ENCODE measurements at places on chromosomes 7 and 10.

DNA sequence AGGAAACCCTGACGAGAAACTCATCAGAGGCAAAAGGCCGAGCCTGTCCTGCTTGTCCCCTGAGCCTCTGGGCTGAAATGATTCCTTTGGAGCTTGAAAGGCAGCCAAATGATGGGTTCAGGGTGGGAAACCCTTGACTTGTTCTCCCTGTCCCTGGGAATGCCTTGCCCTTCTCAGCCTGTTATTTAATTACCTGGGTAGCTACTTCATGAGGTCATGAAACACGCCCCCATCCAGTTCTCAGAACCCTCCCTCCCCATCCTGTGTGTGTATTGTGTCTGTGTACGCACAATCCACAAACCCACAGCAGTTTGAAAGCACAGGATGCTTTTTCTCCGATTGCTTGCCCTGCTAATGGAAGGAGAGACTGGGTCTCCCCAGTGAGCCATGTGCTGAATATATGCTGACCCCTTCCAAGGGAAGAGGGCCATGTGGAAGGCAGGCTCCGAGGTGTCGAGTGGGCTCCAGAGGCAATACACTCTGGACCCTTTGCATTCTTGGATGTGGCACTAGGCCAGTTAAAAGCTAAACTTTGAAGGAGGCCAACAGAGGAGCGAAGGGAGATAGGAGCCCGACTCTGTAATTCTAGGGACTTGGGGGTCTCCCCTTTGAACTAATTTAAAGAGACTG is 10.6 kb downstream of the DUSP5 start:
- DNase-seq: no peak

GRCh38 chr10:97612386-97612785 is 20.9 kb downstream of the MORN4 start:
- peak; percentile 36 for DNase-seq

DNA sequence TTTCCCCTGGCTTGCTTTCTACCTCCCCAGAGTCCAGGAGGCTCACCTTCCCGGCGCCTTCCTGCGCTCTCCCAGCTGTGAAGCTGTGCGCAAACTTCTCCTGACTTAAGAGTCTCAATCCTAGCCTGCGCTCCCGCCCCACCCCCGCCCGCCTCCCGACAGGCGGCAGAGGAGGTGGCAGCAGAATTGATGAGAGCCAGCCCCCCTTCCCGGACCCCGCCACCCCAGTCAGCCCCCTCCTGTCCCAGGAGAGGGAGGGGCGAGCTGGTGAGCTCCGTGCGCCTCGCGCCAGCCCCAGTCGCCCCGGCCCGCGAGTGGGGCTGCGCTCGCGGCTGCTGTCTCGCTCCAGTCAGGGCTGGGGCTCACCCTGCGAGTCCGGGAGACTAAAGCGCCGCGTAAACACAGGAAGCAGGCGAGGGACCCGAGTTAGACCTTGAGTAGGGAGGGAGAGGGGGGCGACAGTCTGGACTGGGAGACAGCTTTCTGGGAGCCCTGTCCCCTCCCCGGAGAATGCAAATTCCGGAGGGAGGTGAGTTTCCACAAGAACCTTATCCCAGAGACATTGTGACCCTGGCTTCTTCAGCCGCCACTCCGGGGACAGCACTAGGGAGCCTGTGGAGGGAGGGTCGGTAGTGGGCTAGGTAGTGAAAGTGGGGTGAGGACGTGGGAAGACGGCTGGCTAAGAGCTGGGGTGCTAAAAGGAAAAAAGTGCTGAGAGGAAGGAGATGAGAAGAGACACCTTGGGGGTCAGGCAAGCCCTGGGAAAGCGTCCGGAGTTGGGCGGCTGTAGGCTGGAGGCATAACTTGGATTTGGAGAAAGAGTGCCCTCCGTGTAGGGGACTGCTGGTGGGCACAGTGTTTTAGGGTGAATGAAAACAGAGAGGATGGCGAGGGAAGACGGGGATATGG is at the start of gene CALCR:
Gene CALCR (minus strand): TSS at position 79 of the 909 bp plus-strand sequence. CDS start 87,743 bp downstream, outside the sequence.
- no peak for DNase-seq

GRCh38 chr7:137870684-137871083 is 23.9 kb upstream of the DGKI start:
- no peak for DNase-seq

DNA sequence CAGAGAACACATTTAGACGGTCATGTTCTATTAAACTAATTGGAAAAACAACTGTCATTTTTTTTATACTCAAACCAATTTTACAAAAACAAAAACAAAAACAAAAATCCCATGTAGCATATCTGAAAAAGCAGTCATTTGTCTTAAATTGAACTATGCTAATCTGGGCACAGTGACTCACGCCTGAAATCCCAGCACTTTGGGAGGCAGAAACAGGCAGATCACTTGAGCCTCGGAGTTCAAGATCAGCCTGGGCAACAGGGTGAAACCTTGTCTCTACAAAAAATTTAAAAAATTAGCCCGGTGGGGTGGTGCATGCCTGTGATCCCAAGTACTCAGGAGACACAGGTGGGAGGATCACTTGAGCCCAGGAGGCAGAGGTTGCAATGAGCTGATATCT is 253.4 kb downstream of the DOCK4 start:
- DNase-seq: no peak

DNA sequence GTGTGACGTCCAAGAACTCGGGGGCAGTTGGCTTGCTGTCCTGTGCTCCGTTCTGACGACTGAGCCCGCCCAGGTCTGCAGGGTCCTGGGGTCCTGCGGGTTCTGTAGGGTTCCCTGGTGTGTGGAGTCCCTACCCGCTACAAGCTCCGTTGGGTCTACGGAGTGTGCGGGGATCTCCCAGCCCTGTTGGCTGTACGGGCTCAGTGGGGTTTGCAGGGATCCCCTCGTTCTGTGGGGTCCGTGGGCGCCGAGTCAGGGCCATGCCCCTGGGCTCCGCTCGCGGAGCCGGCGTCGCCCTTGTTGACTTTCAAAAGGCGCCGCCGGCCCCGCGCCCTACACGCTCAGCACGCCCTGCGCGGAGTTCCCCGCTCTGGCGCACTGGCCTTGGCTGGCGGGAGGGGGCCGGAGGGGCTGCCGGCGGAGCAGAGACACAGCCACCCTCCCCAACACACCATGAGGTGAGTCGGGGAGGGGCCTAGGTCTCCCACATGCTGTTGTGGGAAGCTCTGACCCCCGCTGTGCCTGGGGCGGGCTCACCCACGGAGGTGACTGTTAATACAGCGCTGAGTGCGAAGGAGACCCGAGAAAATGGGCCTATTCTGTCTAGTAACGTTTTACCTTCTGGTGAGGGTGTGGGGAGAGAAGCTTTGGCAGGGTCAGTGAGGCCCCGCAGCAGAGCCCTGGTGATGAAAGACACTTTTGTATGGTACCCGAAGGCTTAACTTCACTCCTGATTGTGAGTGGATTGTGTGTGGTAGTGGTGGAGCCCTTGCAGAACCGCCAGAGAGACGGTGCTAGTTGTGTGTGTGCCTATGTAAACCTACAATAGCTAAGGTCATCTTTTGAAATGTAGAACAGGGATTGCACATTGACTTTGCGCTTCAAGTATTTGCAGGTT is 8.1 kb downstream of the TASOR2 start:
- DNase-seq: no peak

DNA sequence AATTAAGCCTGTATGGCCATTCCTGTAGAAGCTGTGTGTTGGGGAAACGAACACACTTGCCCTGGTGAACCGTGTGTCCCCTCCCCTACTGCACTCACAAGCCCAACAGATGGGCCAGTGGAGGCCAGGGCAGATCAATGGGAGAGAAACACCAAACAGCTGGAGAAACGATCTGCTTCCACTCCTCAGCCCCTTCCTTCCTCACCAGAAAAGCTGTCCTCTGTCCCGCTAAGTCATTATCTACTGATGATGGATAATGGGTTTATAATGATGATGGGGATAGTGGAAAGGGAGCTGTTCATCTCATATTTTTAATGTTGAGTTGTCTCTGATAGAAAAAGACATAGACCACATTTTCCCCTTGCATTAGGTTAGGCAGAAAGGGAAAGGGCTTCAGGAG is 99.7 kb downstream of the ELMO1 start:
- no peak for DNase-seq

GRCh38 chr7:8480527-8480926 is 47.1 kb downstream of the NXPH1 start:
- no peak for DNase-seq

DNA sequence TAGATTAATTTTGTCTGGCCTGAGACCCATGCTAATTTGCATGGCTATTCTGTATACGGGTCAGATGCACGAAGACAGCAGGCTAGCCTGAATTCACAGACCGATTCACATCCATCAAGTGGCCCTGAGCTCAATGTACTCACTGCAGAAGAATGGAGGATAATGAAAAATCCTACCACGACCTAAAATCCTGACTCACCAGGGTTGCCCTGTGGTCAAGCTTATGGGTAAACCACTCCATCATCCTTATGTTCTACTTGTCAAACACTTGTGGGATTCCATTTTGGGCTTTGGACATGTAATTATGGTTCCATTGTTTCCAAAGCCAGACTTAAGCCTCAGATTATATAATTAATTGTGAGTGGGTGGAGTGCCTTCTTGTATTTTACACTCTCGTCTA is 110.4 kb upstream of the ZNF438 start:
- DNase-seq: no peak

DNA sequence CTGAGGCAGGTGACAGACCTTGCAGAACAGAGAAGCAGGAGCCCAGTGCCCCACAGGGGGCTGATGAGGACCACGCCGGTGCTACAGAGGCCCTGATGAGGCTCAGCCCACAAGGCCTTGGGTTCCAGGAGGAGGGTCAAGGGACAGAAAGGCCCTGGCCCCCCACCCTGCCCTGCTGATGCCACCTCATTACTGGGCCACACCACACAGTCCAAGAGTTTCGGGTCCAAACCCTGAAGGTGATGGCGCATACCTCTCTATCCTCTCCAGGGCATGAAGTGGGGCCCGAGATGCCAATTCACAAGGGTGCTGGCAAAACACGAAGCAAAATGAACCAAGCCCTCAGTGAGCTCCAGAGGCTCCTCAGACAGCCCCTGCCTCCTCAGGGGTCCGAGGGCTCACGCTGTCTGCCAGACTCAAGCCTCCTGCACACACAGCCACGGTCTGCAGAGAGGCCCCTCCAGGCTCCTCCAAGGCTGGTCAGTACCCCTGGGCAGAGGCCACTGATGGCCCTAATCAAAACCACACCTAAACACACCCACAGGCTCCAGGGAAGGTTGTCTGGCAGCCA is 32.3 kb downstream of the RASGEF1A start:
- no peak for DNase-seq

DNA sequence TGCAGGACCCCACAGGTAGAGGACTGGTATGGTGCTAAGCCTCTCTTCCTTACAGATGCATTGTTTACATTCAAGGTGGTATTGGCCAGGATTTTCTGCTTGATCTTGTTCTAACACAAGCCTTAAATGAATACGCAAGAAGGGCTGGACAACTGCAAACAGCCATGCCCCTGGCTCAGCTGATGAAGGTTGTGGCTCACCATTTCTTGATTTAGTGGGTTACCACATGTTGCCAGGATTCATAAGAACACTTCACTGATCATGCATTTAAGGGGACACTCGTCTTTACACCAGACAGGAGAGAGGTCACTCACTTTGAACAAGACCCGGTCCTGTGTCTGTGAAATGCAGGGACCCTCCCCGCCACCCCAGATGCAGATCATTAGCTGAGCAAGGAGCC is 82.2 kb downstream of the CHN2 start:
- no peak for DNase-seq

GRCh38 chr7:152597507-152597906 is 78.4 kb downstream of the XRCC2 start:
- DNase-seq: no peak

DNA sequence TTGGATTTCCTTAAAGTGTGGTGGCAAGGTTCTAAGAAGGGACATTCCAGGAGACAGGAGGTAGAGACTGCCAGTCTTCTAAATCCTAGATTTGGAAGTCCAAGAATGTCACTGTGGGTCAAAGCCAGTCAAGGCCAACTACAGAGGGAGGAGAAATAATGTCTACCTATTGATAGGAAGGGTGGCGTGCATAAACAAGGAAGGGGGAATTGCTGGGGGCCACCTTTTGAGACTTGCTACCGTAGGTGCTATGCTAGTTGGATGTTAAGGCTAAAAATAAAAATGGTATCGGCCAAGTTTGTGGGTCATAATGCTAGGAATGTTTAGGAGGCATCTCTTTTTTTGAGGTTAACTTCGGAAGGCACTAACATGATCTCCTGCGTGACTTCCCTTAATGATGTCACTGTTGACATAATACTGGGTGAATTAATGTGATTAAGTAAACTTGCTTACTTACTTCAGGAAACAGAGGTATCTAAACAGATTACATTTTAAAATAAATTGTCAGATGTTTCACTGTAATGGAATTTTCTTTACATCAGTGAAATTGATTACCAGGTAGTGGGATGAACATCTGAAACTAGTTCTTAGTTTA is 4.8 kb downstream of the BTRC start:
- DNase-seq: no peak

- no peak for DNase-seq
These were observed 64.3 kb upstream of the AGK start for GRCh38 chr7:141486959-141487358.

- peak; percentile 7 for DNase-seq
These were observed 45.1 kb downstream of the CHN2 start for GRCh38 chr7:29239638-29240037.

DNA sequence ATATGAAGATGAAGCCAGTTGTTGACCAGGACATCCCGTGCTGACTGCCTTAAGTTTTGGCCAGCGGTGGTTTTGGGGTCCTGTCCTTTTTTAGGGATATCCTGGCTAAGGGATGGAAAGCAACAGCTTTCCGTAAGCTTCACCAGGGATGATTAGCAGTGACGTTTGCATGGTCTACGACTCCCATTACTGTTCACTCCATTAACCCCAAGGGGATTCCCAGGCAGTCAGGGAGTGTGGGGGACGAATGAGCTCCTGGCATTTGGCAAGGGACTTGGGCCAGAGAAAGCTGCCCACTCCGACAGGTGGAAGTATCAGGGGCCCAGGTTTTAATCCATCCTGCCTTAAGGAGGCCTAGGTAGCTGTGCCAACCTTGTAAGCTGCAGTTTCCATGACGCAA is 66.8 kb downstream of the ITGB1 start:
- DNase-seq: no peak

GRCh38 chr7:30908681-30909080 is 3.0 kb upstream of the AQP1 start:
- DNase-seq: no peak

DNA sequence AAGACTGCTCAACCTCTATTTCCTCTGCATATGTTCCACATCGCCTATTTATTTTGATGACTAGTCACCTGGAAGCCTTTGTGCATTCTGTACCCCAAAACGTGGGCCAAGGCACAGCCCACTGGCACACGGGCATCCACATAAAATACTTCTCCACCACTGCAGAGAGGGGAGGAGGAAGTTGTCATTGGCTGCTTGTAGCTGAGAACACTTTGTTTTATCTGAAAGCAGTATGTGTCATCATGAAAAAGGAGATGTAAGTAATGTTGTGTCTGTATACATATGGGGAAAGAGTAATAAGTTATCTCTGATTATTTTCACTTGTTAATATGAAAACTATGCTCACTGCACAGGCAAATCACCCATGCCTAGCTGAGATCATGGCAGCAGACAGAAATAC is 48.2 kb upstream of the AMPH start:
- no peak for DNase-seq
